Stimulated activated CD8-positive, alpha-beta memory T cell treated with anti-CD3 and anti-CD28 coated beads, Interleukin-2, amount 100 ng/mL, for 1 hour (primary cell): ENCODE measurements at places on chromosomes 7 and 10.
A peak's percentile ranks its signal among the peaks of the same experiment; 100 is the strongest.

GRCh38 chr10:127458016-127458810 lies 90.9 kb upstream of the NPS start:
- no peak for DNase-seq

DNA sequence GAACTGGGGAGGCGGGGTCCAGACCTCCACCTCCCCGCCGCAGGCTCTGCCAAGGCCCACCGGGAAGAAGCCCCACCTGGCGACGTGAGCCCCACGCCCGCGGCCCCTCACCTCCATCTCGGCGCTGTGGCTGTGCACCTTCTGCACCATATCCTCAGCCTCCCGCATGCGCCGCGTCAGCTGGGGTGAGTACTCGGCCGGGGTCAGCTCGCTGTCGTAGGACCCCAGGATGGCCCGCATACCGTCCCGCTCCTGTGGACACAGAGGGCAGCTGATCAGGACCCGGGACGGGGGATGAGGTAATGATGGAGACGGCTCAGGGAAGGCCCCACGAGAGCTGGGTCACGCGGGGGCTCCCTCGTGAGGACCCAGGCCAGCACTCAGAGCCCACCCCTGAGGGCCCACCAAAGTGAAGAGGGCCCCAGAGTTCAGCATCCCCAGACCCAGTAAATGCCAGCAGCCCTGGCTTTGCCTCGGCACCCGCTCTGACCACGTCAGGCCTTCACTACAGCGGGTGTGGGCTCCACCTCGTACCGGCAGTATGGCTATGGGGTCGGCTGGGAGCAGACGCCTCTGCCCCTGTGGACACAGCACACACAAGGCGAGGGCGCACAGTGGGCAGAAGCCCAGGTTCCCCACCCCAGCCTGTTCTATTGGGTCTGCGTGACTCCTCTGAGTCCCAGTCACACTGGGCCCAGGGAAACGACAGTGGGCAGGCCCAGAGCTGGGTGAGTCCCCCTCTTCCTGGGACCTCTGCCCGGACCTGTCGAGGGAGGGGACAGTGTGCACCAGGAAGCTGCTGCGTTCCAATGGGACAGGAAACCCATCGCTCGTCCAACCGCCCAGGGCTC lies 218.1 kb downstream of the MAD1L1 start:
- no peak for DNase-seq

- DNase-seq: no peak
These were observed 117.6 kb upstream of the TCERG1L start for GRCh38 chr10:131429141-131429540.

DNA sequence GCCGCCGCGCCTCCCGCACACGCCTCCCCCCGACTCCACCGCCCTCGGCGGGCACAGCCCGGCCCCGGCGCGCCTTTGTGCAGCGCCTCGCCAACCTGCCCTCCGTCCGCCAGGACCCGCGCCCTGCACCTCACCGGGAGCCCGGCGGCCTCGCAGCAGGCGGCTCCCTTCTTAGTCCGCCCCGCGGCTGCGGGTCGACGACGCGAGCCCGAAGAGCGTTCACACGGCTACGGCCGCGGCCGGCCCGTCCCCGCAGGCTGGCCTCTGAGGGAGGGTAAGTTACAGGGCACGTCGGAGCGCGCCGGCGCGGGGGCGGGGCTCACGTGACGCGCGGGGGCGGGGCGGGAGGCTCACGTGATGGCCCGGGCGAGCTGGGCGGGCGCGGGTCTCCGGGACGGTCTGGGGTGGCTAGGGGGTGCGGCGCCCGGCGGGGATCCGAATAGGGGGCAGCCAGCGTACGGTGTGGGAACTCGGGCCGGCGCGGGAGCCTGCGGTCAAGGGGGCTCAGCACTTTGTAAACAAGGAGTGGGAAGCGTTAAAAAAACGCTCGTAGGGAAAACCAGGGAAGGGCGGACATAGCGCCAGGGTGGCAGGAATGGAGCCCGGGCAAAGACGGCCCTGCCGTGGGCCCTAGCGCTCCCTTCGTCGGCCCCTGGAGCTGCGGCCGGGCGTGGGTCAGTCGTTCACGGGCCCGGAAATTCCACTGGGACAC lies at the start of gene ARHGAP12:
ARHGAP12 (minus strand) TSS at position 283 of the 712 bp plus-strand sequence. CDS start 19,976 bp downstream, outside the sequence.
- DNase-seq: peak; percentile 77

DNA sequence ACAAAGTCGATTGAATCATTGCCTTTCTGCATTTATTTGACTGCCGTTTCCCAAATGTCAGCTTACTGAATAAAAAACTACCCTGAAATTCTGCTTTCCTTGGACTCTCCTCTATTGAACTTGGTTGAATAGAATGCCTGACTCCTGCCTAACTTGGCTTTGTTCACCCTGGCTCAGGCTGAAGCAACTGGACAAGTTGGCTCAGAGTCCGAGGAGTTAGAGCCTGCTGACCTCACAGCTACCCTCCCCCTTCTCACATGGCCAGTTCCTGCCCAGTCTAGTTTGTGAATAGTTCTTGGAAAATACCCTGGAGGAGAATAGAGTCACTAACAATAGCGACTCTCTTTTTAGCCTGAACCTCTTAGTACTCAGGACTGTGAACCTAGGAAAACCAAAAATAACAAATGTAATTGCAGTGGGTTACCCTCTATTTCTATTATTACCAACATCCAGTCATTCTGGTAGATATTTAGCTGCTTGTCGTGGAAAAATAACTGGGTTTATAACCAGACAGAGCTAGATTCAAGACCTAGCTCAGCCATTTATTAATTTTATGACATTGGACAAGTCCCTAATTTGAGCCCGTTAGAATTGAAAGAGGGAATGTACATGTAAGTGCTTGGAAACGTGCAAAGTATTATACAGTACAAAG lies 17.3 kb upstream of the NRBF2 start:
- no peak for DNase-seq

GRCh38 chr10:28566458-28567015 lies 33.6 kb downstream of the WAC start:
- DNase-seq: no peak

- no peak for DNase-seq
These were observed 219.6 kb downstream of the ADARB2 start for GRCh38 chr10:1517684-1518083.

- DNase-seq: no peak
These were observed at the start of gene DEPP1 for GRCh38 chr10:44978570-44979280. TSS of gene DEPP1 (minus strand) at chr10:44978809. CDS start at chr10:44978030, 779 bp downstream.

GRCh38 chr7:81256991-81257390 lies 338.1 kb upstream of the SEMA3C start:
- DNase-seq: no peak

- no peak for DNase-seq
These were observed 183.9 kb downstream of the TCERG1L start for GRCh38 chr10:131127610-131128009.

- DNase-seq: peak; percentile 23
These were observed 139.8 kb upstream of the AOAH start for GRCh38 chr7:36863901-36864701.

DNA sequence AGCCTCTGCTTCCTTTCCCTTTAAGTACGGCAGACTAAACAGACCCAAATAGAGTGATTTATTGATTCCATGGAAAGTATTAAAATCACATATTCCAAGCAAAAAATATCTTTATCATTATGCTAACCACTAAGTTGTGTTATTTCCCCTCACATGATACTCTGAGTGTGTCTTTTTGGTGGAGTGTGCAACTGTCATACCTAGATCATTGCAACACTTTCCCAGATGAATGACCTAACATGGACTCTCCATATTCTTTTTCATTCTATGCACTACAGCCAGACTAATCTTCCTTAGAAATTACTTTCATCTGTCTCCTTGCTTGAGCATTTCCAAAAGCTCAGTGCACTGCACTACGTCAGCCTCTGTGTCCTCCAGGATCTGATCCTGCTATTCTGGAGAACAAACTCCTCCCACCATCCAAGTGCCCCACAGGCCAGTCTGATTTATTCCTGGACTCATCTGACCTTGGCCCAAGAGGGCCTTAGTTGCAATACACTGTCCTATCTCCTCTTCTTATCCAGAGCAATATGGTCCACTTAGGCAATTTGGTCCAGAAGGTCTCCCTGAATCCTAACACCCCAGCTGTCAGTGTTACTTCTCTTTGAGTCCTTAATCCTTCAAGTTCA lies 263.3 kb upstream of the KLF6 start:
- DNase-seq: no peak

DNA sequence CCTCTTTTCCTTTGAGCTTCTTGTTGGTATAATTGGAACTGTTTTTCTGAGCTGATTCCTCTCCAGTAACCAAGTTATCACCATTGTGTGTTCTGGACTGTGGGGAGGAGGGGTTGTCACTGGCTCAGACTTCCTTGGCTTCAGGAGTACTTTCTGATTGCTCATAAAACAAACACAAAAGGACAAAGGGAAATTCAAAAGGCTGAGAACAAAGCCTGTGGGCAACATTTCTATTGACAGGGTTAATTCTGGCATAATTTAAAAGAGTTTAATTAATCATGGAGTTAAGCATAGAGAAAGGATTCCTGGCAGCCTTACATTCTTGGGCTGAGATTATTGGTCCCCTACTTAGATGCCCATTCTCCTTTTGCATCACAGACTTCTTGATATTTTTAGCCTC lies 222.9 kb upstream of the KMT2E start:
- no peak for DNase-seq

GRCh38 chr7:28672397-28672797 lies 260.1 kb downstream of the CREB5 start:
- no peak for DNase-seq

- DNase-seq: no peak
These were observed 57.6 kb upstream of the HBP1 start for GRCh38 chr7:107111196-107111595.

GRCh38 chr10:128150045-128150493 lies 23.8 kb upstream of the MKI67 start:
- DNase-seq: peak; percentile 50

DNA sequence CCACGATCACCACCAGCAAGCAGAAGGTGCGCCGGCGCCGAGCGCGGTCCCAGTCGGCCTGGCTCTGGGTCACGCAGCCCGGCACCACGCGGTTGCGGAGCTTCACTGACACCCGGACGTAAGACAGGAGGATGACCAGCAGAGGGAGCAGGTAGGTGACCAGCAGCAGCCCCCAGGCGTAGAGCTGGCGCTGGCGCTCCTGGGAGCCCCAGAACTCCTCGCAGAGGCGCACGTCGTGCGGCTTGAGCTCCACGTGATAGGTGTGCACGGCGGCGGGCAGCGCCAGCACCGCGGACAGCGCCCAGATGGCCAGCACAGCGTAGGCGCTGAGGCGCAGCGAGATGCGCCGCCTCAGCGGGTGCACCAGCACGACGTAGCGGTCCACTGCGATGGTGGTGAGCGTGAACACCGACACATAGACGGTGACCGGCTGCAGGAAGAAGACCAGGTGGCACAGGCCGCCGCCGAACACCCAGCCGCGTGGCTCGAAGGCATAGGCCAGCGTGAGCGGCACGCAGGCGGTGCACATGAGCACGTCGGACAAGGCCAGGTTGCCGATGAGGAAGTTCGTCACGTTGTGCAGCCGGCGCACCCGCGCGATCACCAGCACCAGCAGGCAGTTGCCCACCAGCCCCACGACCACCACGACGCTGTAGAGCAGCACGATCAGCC lies 920 bp downstream of the PRLHR start:
- no peak for DNase-seq

- DNase-seq: no peak
These were observed 27.8 kb upstream of the LRRN3 start for GRCh38 chr7:111063166-111063565.

DNA sequence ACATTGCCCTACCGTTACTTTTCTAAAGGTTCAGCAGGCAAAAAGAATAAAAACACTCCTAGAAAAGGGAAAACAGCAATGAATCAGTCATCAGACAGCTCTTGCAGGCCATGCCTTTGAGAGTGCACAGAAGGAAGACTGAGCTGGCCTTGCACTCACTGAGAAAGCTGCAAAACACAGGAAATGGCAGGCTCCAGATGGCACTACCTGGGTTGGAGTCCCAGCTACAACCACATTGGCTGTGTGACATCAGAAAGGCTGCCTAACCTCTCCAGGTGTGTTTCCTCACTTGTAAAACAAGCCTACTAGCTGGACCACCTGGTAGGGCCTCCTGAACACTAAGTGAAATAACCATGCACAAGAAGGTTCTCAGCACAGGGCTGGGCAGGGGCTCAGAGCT lies 113.7 kb downstream of the SFMBT2 start:
- DNase-seq: no peak

- no peak for DNase-seq
These were observed 46.7 kb upstream of the CALD1 start for GRCh38 chr7:134732728-134733127.

DNA sequence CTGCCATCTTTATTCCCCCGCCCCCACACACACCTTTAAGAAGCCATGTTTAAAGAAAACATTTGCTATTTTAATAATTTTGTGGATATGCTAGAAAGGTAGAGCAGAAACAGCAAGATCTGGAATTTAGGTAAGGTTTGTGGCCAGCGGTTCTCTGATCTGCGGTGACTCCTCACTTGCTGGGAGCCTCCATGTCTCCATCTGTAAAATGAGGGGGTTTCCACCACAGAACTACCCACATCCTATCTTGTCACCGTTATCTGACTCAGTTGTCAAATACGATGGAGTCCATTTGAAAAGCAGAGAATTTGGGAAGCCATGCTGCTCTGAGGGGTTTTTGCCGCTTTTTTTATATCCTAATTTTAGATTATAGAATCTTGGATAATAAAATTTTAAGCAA lies 23.3 kb downstream of the MACC1 start:
- DNase-seq: no peak
